ENCODE measurements at places on chromosomes 12 and 14.

DNA sequence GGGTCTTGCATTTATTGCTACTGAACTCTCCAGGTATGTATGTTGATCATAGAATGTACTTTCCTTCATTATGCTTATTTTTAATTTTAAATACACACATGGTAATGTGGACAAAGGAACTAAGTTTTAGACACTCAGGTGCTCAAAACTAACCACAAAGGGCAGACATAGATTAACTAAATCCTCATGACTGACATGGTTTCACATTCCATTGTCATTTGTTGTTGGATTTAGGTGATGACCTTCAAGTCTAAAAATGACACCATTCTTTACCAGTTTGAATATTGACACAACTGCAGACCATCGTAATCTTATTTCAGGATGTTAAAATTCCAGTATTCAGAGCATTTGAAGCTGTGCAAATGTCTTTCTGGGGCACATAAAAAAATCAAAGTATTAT, 128.4 kb downstream of the BBS10 start:
- no peak for DNase-seq

- DNase-seq: no peak
Observed at GRCh38 chr14:75295061-75295461, 16.4 kb downstream of the FOS start.

DNA sequence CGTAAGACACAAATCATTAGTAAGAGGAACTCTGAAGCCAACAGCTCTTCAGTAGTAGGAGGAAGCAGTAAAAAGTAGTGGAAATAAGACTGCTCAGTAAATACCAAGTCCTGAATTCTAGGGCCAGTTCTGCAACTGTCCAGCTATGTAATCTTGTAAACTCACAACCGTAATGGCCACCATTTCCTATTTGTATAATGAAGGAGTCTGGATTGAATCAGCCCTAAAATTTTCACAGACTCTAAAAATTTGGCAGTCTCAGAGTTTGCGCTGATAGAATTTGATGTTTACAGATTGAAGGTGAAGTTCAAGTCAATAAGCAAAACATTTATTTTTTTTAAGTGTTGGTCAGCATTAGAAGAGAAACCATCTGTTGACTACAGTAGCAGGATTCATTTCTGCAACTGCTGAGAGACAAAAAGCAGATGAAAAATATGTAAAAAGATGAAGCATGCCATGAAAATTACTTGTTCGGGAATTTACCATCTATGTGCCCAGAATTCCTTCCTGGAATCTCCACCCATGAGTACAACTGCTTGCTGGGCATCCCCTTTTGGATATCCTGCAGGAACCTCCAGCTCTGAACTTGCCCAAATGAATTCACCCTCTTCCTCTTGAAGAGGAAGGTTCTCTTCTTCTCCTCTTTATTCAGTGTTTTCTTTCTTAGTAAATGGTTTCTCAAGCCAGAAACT, 47.5 kb downstream of the GALNT4 start:
- DNase-seq: no peak

DNA sequence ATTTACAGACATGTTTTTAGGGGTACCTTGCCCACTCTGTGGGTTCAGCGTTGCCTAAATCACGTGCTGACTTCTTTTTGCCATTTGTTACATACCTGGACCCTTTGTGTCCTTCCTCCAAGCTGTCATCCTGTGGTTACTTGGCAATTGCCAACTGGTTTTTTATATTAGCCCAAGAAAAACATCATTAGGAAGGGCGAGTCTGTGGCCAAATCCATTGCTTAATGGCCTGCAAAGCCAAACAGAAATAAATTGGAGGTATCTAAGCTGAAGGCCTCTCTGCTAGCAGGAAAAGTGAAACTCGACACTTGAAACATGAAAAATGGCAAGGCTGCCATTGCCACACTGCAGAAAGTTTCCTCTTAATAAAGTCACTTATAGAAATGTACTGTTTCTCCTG, 190.4 kb downstream of the NUAK1 start:
- no peak for DNase-seq

GRCh38 chr14:104687601-104688504, 1.6 kb upstream of the INF2 start:
- no peak for DNase-seq

DNA sequence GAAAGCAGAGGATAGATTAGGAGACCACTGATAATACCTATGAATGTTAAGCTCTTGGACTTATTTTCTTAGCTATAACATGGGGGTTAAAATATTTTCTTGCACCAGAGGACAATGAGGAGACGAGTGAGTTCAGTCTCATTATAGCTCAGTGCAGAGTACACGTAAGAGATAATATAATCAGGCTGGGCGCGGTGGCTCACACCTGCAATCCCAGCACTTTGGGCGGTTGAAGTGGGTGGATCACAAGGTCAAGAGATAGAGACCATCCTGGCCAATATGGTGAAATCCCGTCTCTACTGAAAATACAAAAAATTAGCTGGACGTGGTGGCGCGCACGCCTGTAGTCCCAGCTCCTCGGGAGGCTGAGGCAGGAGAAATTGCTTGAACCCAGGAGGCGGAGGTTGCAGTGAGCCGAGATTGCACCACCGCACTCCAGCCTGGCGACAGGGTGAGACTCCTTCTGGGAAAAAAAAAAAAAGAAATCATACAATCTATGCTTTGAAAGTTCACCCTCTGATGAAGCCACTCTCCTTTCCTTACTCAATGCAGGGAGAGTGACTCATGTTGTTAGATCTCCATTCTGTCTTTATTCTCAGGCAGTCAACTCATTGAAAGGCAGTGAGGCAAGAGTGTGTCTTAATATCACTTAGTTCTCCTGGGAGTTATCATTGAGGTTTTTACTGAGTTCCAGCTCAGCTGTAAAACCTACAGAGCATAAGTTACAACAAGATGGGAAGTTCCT, 134.2 kb downstream of the SYNE2 start:
- DNase-seq: no peak

- no peak for DNase-seq
Observed at GRCh38 chr14:59155886-59156285, 32.6 kb upstream of the DAAM1 start.

GRCh38 chr12:60475825-60476224, 880.0 kb downstream of the SLC16A7 start:
- DNase-seq: no peak

DNA sequence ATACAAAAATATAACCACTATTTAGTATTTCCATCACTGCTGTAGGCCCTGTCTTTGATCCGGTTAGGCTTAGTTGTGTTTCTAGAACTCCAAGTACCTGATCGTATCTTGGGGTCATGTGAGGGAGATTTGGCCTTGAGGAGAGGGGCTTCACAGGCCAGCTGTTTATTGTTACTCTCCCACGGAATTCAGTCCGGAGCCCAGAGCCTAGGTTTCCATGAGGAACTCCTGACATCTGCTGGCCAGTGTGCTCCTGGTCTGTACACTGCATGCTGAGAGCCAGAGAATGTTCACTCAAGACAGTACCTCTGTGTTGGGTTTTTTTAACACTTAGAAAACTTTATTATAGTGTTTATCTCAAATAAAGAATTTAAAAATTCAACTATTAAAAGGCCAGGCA, 341.0 kb upstream of the TMEM132C start:
- DNase-seq: no peak

DNA sequence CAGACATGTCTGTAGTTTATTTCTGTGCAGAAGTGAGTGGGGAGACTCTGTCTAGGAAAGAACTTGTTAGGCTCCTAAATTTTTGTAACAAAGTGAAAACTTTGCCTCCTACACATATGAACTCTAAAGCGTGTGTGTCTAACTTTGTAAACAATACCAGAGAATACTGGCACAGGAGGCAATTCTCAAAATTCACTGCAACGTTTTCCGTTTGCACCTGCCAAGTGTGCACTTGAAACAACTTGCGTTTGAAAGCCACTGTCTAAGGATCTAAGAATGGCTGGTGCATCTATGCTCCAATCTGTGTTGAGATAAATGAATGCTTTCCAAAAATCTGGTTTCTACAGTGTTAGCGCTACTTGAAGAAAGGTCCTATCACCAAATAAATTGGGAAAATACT, 15.3 kb downstream of the GRIP1 start:
- no peak for DNase-seq

GRCh38 chr12:77033658-77034536, 31.5 kb downstream of the E2F7 start:
- no peak for DNase-seq

DNA sequence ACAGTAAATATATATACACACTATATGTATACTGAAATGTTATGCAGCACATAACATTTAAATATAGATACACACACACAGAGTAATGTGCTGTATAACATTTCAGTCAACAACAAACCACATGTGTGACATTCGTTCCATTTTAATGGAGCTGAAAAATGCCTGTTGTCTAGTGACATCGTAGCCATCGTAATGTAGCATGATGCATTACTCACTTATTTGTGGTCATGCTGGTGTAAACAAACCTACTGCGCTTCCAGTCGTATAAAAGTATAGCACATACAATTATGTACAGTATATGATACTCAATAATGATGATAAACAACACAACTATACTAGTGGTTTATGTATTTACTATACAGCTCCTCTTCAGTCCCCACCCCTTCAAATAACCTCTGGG, 119.0 kb upstream of the SLC38A4 start:
- DNase-seq: no peak

- no peak for DNase-seq
Observed at GRCh38 chr14:69537900-69538299, 36.8 kb downstream of the CCDC177 start.

DNA sequence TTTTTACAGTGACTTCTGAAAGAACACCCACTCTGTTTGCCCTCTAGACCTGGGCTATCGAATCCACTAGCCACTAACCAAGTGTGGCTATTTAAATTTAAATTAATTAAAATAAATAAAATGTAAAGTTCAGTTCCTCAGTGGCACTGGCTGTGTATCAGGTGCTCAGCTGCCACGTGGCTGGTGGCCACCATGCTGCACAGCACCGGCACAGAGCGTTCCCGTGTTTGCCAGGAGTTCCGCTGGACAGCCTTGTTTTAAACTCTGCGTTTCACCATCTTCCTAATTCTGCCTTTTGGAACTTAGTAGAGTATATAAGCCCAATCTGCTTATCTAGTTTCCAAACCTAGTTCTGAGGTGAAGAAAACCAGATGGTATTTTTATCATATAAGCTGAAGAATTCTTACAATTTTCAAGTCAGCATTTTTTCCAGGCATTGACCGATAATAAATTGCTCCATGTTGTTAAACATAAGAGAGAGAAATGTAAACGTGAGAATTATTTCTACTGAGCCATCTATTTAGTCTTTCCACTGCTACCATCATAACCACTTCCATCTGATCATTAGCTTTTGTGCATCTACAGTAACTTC, 339.0 kb downstream of the CACNA1C start:
- no peak for DNase-seq

- DNase-seq: no peak
Observed at GRCh38 chr12:57315681-57316080, 64.7 kb upstream of the STAC3 start.

DNA sequence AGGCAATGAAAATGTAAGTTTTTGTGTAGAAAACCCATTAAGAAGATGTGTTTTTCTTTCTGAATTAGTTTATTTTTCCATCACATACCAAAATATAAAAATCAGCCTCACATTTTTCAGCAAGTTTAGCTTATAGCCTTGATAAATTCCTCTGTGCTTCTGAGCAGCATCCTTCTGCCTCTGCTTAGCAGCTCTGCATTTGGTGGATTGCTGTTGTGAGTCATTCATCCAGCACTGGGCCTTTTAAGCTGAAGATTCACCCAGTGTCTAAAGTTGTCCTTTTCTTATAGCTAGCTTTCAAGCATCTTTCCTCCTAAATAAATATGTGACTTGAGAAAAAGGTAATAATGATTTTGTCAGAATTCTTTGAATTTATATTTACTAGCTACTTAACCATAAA, 206.1 kb downstream of the PCNX1 start:
- DNase-seq: no peak

DNA sequence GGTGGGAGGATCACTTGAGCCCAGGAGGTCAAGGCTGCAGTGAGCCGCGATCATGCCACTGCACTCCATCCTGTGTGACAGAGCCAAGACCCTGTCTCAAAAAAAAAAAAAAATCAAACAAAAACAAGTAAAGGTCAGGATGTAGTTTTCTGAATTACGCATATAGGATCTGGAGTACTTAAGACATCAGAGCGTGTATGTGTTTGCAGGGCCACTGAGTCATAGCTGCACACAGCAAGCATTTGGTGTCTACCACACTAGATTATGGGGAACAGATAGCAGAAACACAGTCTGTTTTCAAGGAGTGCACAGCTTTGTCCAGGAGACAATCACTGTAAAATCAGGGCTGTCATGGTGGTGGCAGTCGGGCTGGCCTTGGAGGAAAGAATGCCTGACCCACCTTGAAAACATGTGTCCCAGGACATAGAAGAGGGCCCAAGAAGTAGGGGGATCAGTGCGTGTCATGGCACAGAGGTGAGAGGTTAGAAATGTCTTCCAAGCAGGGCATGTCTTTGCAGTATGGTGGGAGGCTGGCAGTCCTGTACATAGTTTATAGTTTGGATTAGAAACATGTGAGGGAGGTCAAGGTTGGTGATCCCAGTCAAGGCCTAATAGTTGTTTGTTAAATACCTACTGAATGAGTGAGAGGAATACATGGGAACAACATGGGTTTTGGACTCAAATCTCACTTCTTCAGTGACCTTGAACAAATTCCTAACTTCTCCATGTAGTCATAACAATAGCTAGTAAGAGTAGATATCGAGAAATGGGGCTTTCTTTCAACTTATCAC, 23.6 kb upstream of the C12orf71 start:
- DNase-seq: no peak

DNA sequence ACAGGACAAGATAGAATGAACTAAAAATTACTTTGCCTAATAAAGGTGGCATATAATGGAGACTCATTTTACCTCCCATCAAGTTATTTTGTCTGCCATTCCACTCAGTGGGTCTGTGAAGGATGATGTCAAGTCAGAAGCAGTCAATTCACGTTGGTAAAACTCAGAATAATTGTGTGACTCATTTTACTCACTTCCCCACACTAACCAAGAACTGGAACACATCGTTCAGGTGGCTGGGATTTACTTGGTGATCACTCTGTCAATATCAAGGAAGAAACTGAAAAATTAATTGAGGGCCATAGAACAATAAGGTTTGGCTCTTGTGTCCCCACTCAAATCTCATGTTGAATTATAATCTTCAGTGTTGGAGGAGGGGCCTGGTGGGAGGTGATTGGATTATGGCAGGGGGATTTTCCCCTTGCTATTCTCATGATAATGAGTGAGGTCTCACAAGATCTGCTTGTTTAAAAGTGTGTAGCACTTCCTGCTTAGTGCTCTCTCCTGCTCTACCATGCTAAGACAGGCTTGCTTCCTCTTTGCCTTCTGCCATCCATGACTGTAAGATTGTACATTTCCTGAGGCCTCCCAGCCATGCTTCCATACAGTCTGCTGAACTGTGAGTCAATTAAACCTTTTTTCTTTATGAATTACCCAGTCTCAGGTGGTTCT, 35.7 kb upstream of the GTF2A1 start:
- DNase-seq: no peak

- no peak for DNase-seq
Observed at GRCh38 chr14:71563492-71564153, 368.6 kb upstream of the RGS6 start.

Measured in GM19239 (cell line).